ENCODE measurements at places on chromosomes 7 and 10.

- DNase-seq = no peak
Observed at GRCh38 chr7:90879924-90880323, 283.8 kb downstream of the CDK14 start.

- no peak for DNase-seq
Observed at GRCh38 chr7:108308903-108309302, 147.3 kb downstream of the NRCAM start.

- no peak for DNase-seq
Observed at GRCh38 chr10:123202506-123202905, 48.3 kb downstream of the BUB3 start.

GRCh38 chr7:69025249-69025648, 573.0 kb upstream of the AUTS2 start:
- no peak for DNase-seq

- no peak for DNase-seq
Observed at GRCh38 chr10:19918794-19919193, 102.6 kb downstream of the PLXDC2 start.

DNA sequence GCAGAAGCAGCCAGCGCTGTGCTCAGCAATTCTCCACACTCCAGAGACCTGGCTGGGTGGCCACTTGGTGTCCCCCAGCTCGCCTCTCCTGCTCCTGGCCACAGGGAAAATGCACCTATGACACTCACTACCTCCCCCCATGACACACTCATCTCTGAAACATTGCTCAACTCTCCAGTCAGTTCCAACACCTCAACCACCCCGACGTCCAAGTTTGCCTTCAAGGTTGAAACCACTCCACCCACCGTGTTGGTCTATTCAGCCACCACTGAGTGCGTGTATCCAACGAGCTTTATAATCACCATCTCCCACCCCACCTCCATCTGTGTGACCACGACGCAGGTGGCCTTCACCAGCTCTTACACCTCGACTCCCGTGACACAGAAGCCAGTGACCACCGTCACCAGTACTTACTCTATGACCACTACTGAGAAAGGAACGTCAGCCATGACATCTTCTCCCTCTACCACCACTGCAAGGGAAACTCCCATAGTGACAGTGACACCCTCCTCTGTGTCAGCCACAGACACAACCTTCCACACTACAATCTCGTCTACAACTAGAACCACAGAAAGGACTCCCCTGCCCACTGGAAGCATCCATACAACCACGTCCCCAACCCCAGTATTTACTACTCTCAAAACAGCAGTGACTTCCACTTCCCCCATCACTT, 2.7 kb downstream of the MUC3A start:
- DNase-seq = no peak
